Hematopoietic multipotent progenitor cell treated with erythropoietin and hydrocortisone succinate and interleukin-3 and kit ligand, for 6 days (in vitro differentiated cells): ENCODE measurements at places on chromosomes 2 and 18.

DNA sequence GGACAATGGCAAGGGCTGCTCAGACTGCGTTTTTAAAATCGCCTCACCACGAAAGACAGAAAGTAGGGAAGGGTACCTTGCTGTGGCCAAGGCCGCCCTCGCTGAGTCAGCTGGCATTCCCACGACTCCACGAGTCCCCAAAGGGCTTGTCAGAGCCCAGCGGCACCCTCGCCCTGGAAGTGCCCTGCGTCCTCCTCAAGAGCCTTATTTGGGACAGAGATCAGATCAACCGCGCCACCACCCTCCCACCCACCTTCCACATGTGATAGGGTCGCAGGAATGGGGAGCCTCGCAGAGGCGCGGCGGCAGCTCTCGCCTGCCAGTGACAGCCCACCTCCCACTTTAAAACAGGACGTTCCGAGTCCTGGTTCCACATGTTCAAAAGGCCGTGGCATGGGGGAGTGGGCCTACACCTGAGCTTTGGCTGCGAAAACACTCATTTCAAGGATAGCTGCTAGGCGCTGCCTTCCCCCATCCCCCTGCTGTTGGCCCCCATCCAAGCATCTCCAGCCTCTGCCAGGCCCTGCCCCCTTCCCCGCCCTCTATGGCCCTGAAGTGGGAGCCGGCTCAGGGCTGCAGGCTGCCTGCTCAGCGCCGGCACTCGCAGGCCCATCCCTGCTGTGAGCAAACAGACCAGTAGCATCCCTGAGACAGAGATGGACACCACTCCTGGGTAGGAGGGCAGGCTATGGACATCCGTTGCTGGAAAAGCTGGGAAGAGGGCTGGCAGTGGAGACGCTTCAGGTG is 38.1 kb upstream of the ARHGEF4 start:
- peak; percentile 9 for DNase-seq

DNA sequence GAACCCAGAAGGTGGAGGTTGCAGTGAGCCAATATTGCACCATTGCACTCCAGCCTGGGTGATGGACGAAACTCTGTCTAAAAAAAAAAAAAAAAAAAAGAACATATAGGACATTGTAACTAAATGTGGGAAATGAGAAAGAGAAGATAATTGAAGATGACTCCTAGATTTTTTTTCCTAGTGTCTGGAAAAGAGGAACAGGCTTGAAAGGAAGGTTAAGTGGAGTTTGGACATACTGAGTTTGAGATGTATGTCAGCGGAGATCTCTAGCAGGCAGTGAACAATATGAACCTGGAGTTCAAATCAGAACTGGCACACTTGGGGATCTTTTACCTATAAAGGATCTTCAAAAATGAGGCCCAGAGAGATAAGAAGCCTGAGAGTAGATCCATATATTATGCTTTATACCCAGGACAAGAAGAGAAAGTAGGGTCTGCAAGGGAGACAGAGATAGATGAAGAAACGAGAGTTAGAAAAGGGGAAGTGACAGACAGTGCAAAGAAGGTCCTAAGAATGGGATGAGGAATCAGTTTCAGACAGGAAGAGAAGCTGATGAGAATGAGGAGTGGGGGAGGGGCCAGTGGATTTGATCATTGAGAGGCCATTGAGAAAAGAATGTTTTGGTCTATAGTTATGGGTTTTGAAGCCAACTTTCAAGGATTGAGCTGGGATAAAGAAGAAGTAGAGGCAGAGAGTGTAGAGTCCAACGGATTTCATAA is 46.9 kb upstream of the CD28 start:
- peak; percentile 25 for DNase-seq

DNA sequence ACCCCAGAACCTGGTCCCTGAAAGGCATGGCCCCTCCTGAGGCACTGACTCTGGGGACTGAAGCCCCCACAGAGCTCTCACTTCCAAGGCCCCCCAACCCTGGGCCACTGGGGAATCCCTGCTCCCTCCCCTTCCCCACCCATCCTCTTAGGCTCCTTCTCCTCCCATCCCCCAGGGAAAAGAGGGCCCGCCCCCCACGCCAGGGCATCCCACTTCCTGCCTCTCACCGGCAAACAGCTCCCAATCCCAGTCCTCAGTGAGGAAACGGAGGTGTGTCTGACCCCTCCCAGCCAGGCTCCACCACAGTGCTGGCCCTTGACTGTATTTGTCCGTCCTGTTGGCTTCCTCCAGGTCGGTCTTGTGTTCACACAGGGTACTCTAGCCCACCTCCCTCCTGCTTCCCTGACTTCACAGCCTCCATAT is 35.0 kb upstream of the PTMA start:
- DNase-seq: no peak

GRCh38 chr2:125168442-125168841 is 1143.4 kb downstream of the CNTNAP5 start:
- no peak for DNase-seq

DNA sequence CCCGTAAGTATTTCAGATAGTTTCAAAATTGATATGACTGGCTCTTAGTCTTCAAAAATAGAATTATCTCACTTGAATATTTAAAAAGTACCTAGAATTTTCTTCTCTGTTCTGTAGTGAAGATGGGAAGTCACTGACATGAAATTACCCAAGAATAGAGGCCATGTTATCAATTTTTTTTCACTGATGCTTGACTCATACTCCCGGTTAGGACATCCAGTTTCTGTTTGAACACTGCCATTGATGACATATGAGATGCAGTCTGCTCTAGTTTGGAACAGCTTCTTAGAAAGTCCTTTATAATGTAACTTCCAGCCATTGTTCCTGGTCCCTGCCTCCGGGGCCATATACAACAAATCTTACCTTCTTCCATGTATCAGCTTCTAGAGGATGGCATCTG is 26.0 kb downstream of the MAP3K20 start:
- DNase-seq: no peak

DNA sequence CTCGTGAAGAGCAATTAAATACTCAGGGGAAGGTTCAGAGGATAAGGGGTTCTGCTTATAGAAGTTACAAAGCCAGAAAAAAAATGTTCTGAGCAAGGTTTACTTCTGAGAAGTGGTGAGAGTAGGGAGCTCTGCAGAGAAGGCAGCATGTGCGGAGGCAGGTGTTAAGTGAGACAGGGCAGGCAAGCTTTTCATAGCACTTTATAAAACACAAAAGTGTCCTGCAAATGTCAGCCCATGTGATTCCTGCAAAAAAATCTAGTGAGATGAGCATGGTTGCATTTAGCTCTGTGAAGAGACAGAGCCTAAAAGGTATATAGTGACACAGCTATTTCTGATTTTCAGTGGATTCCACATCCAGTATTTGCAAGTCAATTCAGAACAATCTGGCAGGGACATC is 223.8 kb upstream of the SYT4 start:
- DNase-seq: no peak

GRCh38 chr2:81984969-81985637 is 1680.6 kb upstream of the LRRTM1 start:
- DNase-seq: no peak

DNA sequence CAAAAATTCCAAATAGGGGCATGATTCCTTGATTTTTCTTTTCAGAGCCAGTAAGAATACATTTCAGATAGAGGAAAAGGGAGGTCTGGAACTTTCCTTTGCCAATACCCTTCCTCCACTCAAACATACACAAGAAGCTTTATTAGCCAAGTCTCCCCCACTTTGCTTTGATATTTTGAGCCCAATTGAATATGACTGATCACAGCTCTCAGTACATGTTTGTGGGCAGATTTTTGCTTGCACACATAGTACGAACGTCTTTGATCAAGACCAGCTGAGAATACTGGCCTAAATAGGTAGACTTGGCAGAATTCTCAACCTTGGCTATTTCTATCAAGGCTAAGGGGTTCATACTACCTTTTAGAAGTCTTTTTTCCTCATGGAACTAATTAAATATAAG is 148.8 kb upstream of the PGAP1 start:
- DNase-seq: no peak

DNA sequence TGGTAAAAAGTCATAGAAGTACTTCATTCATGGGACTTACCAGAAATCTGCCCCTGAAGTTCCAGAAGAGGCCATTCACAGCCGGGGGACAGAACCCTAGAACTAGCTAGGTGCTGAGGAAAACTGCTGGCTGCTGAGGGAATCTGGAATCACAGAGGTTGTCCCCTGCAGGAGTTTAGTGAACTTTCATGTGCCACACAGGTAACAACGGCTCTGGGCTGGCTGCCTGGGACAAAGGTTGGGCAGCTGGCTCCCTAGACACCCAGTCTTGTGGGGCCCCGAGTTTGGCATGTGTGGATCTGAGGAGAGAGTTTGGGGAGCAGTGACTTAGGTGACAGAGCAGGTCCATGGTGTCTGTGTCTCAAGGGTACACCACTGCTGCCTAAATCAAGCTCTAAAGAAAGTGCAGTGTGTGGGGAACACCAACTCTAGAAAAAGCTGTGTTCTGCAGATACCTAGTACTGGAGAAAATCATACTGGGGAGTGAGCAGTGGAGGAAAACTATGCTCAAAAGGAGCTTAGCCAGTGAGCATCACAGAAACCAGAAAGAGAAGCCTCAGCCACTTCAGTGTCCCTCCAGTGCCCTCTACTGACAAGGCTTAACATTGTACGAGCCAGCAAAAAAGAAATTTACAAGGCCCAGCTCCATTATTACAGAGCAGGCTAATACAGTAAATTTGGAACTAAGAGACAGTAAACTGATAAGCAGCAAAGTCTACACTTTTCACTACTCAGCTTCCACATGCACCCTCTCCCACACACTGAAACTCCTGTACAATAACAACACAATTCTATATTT is 15.2 kb downstream of the GALNT3 start:
- DNase-seq: peak; percentile 58

GRCh38 chr18:40356168-40356567 is 1598.9 kb upstream of the PIK3C3 start:
- DNase-seq: no peak

DNA sequence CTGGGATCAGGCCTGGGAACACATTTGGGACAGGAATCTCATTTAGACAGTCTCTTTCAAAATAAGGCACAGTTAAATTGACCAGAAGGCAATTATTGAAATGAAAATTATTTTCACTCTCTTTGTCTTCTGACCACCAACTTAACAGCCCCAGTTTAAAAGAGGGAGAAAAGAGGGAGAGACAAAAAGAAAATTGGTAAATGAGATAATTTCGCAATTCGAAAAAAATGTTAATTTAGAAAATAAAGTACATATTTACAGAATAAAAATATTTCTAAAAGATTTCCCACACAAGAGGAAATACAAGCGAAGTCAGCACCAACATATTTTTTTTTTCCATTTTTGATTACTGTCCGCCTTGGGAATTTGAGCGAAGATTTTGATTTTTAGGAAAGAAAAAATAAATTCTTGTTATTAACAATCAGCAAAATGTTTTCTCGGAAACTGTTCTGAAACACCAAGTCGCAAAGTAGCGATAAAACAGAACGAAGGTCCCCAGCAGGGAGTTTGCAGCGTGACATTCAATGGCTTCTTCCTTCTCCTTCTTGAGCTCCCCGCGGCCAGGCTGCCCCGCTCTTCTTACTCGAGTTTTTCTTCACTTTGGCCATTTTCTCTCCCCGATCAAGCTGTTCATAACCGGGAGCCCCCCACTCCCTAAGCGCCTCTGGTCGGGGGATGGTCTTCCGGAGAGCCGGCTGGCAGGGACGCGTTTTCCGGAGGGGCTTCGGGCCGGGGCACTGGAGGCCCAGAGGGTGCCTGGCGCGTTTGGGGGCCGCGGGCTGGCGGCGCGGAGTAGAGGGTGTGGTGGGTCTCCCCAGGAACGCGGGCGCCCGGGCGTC is 5.0 kb downstream of the SP9 start:
- DNase-seq: peak; percentile 46

GRCh38 chr2:143901185-143901842 is 618.6 kb downstream of the ZEB2 start:
- peak; percentile 19 for DNase-seq

DNA sequence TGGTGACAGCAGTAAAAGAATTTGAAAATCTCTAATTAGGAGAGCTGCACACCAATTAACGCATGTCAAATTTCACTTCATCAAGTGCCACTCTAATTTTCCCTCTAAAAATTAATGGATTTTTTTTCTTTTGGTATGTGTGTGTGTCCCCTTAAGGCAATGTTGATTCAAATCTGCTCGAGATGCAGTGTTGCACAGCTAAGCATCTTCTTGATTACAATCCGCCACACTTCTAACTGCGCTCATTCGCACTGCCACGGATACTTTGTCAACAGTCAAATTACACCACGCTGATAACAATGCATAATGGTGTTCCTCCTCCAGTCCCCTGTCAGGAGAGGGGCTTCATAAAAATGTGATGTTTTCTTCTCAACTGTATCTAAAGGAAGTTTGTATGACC is 261.4 kb downstream of the MEIS1 start:
- no peak for DNase-seq

DNA sequence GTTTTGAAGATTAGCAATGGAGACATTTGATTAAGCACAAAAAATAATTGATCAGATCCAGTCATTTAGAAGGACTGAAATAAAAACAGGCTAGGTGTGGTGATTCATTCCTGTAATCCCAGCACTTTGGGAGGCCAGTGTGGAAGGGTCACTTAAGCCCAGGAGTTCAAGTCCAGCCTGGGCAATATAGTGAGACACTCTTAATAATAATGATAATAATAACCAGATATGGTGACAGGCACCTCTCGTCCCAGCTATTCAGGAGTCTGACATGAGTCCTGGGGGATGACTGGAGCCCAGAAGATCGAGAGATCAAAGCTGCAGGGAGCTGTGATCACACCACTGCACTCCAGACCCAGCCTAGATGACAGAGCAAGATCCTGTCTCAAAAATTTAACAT is 3.5 kb upstream of the FN1 start:
- no peak for DNase-seq

DNA sequence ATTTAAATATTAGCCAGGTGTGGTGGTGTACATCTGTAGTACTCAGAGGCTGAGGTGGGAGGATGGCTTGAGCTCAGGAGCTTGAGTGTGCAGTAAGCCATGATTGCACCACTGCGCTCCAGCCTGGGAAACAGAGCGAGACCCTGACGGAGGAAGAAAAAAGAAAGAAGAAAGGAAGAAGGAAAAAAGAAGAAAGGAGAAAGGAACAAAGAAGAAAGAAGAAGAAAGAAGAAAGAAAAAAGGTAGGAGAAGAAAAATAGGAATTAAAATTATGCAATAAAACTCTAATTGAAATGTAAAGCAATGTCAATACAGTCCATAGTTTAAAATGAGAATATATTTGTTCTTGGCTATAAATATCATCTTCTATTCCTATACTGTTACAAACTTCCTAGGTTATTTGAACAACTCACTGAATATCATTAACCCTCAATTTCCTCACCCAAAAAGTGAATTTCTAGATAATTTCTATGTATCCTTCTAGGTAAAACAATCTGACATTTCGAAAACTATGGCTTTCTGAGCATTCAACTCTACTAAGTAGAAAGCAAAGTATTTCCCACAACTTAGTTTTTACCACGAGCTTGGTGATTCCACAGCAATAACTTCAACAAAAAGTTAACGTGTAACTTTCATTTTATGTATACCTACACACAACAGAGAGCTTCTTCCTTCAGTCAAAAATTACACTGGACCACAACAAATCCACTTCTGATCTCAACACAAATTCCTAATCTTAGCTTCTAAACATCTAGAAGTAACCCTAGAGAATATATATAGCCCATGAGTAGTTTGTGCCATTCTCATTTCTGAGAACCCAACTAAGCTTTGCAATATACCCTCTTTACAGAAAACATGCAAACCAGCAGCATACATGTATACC is 19.7 kb downstream of the LPIN2 start:
- no peak for DNase-seq

GRCh38 chr2:191043438-191043837 is 29.5 kb upstream of the STAT1 start:
- DNase-seq: no peak

- no peak for DNase-seq
Observed at GRCh38 chr2:187769437-187769836, 215.2 kb upstream of the TFPI start.

- peak; percentile 8 for DNase-seq
Observed at GRCh38 chr18:21548647-21549046, 51.9 kb downstream of the ESCO1 start.
